ENCODE measurements at places on chromosomes 4 and X.
A peak's percentile ranks its signal among the peaks of the same experiment; 100 is the strongest.

GRCh38 chr4:70632028-70632427, 3.5 kb downstream of the ENAM start:
- DNase-seq: peak; percentile 32

DNA sequence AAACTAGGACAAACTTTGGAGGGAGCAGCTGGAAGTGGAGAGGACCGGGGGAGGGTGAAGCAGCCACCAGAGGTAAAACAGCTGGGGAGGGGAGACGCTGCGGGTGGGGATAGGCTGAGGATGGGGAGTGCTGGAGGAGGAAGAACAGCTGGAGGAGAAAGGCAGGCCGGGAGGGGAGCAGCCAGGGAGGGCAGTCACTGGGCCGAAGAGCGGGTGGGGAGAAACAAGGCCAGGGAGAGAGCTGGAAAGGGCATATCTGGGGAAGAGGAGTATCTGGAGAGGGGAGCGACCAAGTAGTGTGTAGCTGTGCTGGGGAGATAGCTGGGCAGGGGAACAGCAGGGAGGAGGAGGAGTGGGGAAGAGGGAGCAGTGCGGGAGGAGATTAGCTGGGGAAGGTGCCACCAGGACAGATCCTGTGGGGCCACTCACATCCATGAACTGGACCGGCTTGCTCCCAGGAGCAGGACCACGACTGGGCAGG, 2.7 kb downstream of the SLC38A5 start:
- no peak for DNase-seq

DNA sequence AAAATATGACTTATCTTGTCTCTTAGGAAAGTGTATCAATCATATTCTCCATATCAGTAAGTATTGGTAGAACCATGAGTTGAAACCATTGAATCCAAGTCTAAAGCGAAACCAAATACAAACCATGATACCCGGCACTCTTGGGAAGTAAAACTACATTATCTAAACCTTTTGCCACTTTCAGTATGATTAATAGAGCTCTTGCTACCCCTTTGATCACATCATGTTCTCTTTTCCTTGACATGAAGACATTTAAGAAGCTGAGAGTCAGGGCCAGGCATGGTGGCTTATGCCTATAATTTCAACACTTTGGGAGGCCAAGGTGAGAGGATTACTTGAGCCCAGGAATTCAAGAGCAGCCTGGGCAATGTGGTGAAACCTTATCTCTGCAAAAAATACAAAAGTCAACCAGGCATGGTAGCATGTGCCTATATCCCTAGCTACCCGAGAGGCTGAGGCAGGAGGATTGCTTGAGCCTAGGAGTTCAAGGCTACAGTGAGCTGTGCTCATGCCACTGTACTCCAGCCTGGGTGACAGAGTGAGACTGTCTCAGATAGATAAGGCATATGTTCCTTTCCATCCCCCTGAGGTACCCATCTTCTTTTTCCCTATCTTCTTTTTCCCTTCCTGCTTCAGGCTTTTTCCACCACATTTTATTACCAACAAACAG, 45.4 kb downstream of the CEP135 start:
- DNase-seq: no peak

- DNase-seq: no peak
These were observed 194.2 kb downstream of the RAPGEF2 start for GRCh38 chr4:159297091-159297490.

- no peak for DNase-seq
These were observed 15.1 kb downstream of the XG start for GRCh38 chrX:2766906-2767305.

GRCh38 chr4:2786794-2787229, 6.1 kb upstream of the SH3BP2 start:
- DNase-seq: no peak

DNA sequence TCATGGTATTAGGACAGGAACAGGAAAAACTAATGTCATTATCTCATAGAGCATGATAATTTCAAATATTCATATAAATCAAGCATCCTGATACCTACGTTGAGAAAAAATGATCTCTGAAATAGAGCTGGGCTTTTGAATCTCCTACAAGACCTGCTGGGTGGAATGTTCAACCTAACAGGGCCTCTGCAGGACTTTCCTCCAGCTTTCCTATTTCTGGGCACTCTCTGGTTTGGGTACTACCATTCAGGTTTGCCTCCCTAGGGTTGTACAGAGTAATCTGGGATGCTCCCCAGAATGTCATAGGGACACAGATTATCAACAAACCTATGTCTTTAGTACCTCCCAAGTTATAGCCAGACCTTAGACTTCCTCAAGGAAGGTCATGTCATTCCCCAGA, 108.9 kb downstream of the CDS1 start:
- DNase-seq: no peak

DNA sequence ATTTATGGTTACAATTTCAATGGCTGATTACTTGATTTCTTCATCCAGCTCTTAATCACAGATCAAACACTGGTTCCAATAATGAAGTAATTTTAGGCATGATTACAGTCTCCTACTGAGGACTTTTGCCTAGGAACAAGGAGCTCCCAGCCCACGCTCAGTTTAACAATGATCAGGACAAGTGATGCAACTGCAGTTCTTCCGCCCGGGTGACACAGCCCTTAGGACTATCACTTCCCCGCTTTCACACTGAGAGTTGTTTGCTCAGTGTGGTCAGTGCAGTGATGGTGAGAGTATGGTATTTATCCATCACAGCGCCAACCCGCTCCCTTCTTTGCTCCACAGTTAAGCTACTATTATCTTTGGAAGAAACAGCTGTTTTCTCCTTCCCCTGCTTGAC, 203.2 kb upstream of the MBNL3 start:
- DNase-seq: peak; percentile 1

- DNase-seq: peak; percentile 7
These were observed 134.1 kb downstream of the OR13H1 start for GRCh38 chrX:131677655-131678628.

GRCh38 chrX:105375816-105376215, 155.3 kb upstream of the TEX13A start:
- peak; percentile 36 for DNase-seq

GRCh38 chr4:26192899-26193869, 127.6 kb upstream of the RBPJ start:
- no peak for DNase-seq

DNA sequence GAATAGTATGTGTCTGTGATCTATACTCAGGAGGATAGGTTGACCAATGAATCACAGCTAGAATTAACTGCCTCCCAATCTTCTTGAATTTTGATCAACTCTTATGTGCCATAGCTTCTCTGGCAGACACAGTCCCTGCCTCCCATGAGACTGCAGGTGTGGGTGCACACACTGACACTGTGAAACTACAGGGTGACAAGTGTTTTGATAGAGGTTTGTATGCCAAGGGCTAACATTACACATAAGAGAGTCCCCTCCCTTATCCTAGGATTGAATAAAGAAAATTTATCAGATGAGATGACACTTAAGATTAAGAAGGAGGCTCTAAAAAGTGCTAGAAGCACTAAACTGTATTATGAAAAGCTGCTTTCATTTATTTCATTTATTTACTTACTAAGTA, 218.4 kb upstream of the BMP3 start:
- no peak for DNase-seq

DNA sequence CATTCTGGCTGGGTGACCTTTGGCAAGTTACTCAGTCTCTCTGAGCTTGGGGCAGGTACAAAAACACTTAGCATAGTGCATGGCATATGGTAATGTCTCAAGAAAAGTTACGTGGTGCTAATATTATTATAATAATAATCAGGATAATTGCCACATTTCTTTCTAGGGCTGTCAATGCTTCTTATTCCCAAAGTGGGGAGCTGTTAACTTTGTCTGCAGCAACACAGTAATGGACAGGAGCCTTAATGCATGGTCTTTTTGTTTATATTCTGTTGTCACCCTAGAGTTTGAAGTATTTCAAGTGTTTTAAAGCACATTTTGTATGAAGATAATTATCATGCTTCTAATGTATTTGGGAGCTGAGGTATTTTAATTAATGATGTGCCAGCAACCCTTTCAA, 121.8 kb downstream of the FHIP1A start:
- no peak for DNase-seq

DNA sequence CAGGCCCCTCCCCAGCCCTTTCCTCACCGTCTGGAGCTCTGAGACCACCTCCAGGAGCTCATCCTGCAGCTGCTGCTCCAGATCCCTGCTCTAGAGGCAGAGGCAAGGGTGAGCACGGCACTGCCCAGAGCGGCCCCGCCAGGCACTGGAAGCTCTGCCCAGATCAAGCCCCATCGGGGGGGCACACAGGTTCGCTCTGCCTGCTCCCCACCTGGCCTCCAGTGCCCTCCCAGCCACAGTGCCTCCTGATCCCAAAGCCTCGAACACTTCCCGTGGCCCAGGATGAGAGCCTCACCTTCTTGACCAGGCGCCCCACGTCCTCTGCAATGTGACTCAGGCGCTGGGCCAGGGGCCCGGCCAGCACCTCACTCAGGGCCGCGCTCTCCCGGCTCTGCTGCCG, 5.0 kb downstream of the ARHGAP4 start:
- no peak for DNase-seq

DNA sequence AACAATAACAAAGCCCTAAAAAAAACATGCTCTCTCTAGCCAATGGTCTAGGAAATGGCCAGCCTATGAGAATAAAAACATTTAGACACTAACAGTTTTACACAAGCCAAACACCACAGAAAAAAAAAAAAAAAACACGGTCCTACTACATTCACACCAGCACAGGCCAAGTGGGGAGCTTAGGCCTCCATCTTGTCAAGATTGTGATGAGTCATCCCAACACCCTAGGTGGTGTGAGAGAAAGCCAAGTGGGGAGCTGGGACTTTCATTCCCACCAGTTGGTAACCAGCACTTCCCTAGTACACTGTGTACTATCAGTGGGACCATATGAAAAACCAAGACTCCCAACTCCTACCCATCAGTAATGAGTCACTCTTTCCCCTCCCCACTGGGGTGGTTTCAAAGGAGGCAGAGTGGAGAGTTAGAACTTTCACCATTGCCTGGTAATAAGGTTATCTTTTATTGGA, 95.6 kb downstream of the ADAMTS3 start:
- peak; percentile 87 for DNase-seq

GRCh38 chr4:54185866-54186265, 43.2 kb upstream of the PDGFRA start:
- DNase-seq: no peak

DNA sequence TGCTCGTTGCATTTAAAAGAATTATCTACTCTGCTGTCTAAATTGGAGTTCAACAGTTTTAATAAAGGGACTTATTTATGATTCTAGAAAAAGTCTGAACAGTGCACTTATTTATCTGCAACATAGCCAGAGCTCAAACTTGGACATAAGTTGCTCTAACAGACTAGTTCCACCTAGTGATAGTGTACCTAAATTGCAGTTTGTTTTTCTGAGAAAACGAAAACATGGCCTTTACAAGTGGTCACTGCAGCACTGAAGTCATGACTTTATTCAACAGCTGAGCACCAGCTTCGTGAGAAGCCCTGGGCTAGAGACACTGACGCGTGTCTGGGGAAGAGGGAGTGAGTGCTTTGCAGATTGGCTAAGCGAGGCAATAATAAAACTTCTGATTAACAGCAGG, 77.3 kb upstream of the IGSF1 start:
- no peak for DNase-seq

GRCh38 chr4:55314141-55314820, 31.8 kb upstream of the SRD5A3 start:
- DNase-seq: no peak

- DNase-seq: no peak
These were observed 16.5 kb upstream of the GRIA3 start for GRCh38 chrX:123167621-123168020.

GRCh38 chr4:73727685-73728084, 12.7 kb upstream of the CXCL8 start:
- DNase-seq: no peak

DNA sequence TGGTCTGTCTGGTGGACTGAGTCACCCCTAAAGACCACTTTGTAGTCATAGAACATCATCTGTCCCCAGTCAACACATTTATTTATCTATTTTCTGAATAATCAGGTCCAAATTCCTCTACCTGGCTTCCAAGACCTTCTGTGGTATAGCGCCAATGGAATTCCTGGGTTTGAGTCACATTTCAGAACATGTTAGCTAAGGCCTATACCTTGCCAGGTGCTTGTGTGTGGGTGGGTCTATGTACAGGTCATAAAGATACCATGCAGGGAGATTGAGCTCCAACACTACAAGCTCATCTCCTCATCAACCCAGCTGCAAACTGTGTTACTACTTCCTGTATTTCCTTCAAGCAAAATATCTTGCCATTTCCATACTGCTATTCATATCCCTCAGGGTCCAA, 113.3 kb downstream of the TRAPPC11 start:
- DNase-seq: no peak

- DNase-seq: no peak
These were observed 39.3 kb downstream of the ING2 start for GRCh38 chr4:183544109-183544508.

- peak; percentile 29 for DNase-seq
These were observed 828.9 kb downstream of the GLUD2 start for GRCh38 chrX:121876305-121876704.

DNA sequence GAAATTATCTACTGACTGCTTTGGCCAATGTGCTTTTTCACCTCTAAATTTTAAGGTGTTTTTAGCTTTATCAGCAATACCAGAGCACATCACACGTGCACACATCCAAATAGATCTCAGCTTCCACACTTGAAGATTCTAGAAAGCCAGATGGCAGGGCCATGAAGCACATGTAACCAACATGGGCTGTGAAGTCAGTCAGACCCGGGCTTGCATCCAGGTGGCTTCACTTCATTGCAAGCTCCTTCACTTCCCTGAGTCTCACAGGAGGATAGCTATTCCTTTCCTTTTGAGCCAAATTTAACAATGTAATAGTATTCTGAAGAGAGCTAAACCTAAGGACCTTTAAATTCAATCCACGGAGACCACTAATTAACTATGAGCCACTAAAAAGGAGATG, 86.5 kb downstream of the SH3RF1 start:
- no peak for DNase-seq

GRCh38 chrX:19702856-19703255, 184.5 kb downstream of the SH3KBP1 start:
- no peak for DNase-seq

- no peak for DNase-seq
These were observed 21.0 kb upstream of the BCORL1 start for GRCh38 chrX:129961180-129962083.

DNA sequence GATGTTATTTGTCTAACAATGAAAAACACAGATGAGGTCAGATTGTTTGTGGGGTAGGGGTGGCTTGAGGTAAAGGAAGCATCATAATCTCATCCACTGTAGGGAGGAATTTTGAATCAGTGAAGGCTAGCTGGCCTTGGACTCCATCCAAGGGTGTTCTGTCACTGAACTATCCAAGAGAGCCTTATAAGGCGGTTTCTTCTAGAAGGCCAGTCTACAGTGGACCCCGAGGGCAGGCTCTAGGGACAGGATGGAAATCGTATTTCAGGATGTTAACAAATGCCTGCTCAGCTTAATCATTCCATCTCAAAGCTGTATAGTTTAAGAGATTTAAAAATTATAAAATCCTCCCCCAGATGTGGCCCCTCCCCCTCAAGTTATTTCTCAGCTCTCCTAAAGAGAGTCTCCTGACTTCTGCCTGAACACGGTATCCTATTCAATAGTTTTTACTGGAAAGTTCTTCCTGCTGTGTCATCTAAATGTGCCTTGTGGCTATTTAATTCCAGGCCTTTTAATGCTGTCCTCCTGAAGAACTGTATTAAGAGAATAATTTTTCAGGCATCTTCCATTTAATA, 8.0 kb downstream of the IGFBP7 start:
- peak; percentile 94 for DNase-seq

- DNase-seq: no peak
These were observed 14.1 kb downstream of the MFAP3L start for GRCh38 chr4:170011921-170012628.

- no peak for DNase-seq
These were observed 8.5 kb downstream of the SMS start for GRCh38 chrX:21948897-21949578.
